ENCODE measurements at places on chromosomes 16 and 17.

GRCh38 chr17:17424552-17424951 is 52.2 kb upstream of the MED9 start:
- DNase-seq, result no peak

DNA sequence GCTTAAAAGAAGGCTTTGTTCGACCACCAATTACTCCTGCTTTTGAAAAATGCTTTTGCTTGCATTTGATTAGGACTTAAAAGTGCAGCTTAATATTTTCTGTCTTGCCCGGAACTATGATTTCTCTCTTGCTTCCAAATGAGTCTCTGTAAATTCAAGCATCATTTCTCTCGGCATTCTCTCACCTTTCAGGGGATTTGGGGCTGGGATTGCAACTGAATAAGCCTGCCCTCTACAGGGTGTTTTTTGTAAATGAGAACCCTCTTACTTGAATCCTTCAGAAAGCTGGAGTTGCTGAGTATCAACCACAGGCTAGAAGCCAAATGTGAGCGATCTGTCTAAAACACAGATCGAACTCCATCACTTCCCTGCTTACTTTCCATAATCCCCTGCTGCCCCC is 234.6 kb downstream of the TMEM114 start:
- no peak for DNase-seq

DNA sequence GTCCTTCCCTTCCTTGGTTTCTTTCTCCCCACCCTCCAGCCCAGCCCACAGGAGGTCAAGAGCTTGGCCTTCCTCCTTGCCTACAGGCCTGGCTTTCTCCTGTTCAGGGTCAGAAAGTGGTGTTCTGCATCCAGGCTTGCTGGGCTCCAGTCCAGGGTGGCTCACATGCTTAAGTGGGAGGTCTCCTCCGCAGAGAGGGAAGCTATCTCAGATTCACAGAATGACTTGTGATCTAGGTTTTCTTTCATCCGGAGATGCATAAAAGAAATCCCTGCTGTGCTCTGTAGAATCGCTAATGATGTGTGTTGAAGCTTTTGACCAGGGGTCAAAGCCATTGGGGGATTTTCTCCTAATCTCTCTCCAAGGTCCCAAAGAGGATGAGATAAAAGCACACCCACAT is 382.3 kb upstream of the EEF2KMT start:
- DNase-seq, result no peak

- no peak for DNase-seq
Observed at GRCh38 chr17:50437409-50437808, 11.4 kb downstream of the ACSF2 start.

GRCh38 chr16:4015275-4016004 is 100.8 kb downstream of the ADCY9 start:
- no peak for DNase-seq

- DNase-seq, result no peak
Observed at GRCh38 chr17:7846063-7846735, 8.7 kb upstream of the TMEM88 start.

- no peak for DNase-seq
Observed at GRCh38 chr16:73601911-73602310, 554.0 kb upstream of the ZFHX3 start.

DNA sequence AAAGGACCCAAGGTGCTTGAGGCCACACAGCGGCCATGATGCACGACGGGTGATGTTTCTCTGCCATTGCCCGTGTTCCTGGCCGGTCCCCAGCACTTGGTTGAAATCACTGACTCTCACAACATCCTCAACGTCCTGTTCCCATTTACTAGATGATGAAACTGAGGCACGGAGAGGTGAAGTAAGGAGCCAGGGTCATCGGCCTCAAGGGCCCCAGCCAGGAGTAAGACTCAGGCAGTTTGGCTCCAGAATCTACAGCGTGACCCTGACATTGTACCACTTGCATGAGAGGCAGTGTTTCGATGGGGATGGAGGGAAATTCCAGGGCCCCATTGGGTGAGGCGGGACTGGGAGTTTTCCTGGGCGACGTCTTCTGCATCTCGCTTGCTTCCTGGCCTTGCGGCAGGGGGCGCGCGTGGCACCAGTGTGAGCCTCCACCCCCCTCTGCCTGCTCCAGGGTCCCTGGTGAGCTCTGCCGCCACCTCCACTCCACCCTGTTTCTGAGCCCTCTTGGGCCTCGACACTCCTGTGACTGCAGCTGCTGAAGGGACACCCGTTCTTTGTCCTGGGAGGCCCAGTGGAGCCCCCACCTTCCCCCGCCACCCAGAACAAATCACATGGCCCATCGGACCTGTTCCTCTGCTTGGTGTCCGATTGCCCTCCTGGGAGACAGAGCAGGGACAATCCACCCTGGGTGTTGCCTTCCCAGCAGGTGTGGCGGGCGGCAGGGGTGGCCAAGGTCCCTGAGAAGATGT is 133.0 kb upstream of the GSE1 start:
- no peak for DNase-seq

- no peak for DNase-seq
Observed at GRCh38 chr17:77877036-77877435, 81.5 kb upstream of the TNRC6C start.

DNA sequence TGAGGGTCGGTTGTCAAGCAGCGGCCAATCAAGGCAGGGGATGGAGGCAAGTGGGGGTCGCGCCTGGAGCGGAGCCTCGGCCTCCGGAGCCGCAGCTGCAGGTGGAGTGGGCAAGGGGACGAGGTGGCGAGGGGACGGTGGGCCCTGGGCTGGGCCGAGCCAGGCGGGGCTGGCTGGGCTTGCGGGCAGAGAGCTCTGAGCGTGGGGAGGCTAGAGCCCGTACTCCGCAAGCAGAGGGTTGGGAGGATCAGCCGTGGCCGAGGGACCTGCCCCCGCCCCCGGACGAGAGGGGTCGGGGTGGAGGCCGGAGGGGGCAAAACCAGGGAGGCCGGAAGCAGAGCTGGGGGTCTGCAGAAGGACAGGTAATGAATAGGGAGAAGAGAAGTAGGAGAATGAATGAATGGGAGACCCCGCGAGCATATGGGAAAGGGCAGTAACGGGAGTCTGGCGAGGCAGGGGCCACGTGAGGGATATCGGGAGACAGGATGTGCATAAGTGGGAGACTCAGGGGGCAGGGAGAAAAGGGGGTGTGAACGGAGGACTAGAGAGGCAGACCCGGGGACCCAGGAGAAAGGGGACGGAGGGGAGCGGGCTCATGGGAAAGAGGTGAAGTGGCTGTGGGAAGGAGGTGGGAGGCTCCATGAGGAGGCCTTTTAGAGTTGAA is at the start of gene KATNB1:
KATNB1 (plus strand) TSS at position 16 of the 664 bp plus-strand sequence. CDS start 1,474 bp downstream, outside the sequence.
- no peak for DNase-seq

GRCh38 chr17:44069974-44070454 is 521 bp upstream of the G6PC3 start:
- DNase-seq, result no peak

GRCh38 chr16:87534030-87534653 is 41.3 kb upstream of the ZCCHC14 start:
- DNase-seq, result no peak

- no peak for DNase-seq
Observed at GRCh38 chr17:35775039-35775438, 14.4 kb downstream of the C17orf50 start.

DNA sequence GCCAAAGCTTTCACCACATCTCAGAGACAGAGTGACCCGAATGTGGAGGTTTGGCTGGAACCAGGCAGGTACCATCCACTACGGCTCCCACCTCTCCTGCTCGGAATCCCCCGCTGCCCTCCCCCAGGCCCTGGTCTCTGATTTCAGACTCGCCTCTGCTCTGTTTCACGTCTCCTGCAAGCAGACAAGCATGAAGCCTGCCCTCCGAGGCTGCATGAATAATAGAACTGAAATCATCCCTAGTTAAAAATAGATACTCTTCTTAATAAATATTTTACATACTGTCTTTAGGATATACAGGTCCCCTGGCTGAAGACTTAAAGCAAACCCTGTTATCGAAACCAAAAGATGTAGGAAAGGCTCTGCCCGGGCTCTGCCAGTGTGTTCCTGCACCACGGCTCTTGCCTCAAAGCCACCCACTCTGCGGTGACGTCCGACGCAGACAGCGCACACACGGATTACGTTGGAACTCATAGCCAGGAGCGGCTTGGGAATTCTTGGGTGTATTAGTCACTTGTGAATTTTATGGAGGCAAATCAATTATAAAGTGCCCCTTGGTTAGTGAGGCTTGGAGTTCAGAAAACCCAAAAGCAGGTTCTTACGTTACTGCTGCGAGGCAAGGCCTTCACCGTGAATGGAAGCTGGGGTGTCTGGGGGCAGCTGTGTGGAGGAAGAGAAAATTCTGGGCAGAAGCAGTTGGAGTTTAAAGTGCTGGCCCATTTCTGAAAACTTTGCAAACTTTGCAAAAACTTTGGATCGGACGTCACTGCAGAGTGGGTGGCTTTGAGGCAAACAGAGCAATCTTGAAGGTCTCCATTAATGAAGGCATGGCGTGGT is 25.6 kb upstream of the NPTX1 start:
- no peak for DNase-seq

GRCh38 chr17:67414130-67414529 is 37.0 kb downstream of the PITPNC1 start:
- no peak for DNase-seq

GRCh38 chr17:5948811-5949210 is 121.4 kb upstream of the WSCD1 start:
- DNase-seq, result no peak

DNA sequence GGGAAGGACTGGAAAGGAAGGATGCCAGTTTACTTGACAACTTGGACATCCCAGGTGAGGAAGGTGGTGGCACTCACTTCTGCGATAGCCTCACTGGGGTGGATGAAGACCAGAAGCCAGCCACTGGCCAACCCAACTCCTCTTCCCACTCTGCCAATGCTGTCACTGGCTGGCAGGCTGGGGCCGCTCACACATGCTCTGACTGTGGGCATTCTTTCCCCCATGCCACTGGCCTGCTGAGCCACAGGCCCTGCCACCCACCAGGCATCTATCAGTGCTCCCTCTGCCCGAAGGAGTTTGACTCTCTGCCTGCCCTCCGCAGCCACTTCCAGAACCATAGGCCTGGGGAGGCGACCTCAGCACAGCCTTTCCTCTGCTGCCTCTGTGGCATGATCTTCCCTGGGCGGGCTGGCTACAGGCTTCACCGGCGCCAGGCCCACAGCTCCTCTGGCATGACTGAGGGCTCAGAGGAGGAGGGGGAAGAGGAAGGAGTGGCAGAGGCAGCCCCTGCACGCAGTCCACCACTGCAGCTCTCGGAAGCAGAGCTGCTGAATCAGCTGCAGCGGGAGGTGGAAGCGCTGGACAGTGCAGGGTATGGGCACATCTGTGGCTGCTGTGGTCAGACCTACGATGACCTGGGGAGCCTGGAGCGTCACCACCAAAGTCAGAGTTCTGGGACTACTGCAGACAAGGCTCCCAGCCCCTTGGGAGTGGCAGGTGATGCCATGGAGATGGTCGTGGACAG is 4.5 kb downstream of the ZNF646 start:
- no peak for DNase-seq

GRCh38 chr17:49624896-49625295 is 49.2 kb downstream of the NXPH3 start:
- DNase-seq, result no peak

DNA sequence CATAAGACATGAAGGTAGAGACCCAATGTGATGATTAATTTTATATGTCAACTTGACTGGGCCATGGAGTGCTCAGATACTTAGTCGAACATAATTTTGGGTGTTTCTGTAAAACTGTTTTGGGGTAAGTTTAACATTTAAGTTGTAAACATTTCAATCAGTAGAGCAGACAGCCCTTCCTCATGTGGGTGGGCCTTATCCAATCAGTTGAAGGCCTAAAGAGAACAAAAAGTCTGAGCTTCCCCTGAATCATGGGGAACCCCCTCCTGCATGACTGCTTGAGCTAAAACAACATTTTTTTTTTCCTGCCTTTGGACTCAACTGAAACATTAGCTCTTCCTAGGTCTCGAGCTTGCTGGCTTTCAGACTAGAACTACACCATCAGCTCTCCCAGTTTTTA is 327.3 kb upstream of the SOX9 start:
- no peak for DNase-seq

DNA sequence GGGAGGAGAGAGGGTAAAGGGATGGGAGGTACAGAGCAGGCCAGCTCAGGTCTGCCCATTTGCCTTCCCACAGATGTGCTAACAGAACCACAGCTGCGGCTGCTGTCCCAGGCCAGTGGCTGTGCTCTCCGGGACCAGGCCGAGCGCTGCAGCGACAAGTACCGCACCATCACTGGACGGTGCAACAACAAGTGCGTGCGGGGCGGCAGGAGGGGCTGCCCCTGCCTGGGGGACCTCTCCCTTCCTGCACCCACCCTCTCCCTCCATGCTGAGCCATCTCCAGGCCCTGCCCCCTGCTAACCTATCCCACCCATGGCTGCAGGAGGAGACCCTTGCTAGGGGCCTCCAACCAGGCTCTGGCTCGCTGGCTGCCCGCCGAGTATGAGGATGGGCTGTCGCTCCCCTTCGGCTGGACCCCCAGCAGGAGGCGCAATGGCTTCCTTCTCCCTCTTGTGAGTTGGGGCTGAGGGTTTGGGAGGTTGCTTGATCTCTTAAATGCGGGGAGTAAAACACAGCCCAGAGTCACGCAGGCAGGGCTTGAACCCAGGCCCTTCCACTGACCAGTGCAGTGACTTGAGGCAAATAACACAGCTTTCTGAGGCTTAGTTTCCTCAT is 1.2 kb downstream of the EPX start:
- no peak for DNase-seq

GRCh38 chr16:72291531-72291981 is 119.6 kb upstream of the PMFBP1 start:
- DNase-seq, result no peak

DNA sequence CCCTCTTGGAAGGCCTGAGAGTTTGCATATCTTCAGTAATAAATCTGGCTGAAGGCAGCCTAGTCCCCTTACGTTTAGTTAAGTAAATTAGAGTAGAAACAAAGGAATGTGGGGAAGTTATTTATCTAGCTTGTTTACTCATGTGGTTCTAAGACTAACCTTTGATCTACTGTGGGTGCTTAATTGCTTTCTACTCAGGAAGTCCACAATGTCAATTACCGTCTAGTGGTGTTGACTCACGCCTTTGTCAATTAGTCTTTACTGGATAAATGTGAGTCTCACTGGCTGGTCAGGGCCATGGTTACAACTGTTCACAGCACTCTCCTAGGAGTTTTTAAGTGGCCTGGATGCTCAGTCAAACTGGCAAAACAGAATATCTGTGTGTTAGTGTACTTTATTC is 2338.4 kb downstream of the TP53TG3F start:
- DNase-seq, result no peak

GRCh38 chr17:59513934-59514841 is 51.2 kb upstream of the DHX40 start:
- DNase-seq, result no peak

DNA sequence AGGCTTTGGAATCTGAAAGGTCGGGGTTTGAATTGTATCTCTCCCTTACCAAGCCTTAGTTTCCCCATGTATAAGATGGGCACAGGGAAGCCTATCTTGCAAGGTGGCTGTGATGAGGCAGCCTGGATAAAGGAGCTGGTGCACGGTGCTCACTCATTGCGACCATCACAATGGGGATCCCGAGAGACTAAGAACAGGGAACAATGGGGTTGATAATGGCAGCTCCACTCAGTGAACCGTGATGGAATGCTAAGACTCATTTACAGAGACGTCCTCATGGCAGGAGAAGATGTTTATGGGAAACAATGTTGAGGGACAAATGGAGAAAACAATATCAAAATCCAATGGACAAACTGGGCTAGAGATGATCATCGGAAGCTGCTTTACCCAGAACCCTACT is 81.8 kb downstream of the SPACA3 start:
- no peak for DNase-seq
